ENCODE measurements at places on chromosomes 3 and 15.
A peak's percentile ranks its signal among the peaks of the same experiment; 100 is the strongest.

- H3K4me1 ChIP-seq, result peaks cover 9% of the 10 kb centered on the region
- H3K4me3 ChIP-seq, result no peak overlapping the region
- no peaks in the 10 kb centered on the region for H3K27me3 ChIP-seq
- H3K27ac ChIP-seq, result no peak overlapping the region
These were observed 82.0 kb downstream of the GPR156 start for GRCh38 chr3:120203016-120203415.

- H3K27me3 ChIP-seq, result no peaks in the 10 kb centered on the region
- no peak overlapping the region for H3K27ac ChIP-seq
- H3K4me3 ChIP-seq, result no peak overlapping the region
- peaks cover 12% of the 10 kb centered on the region for H3K4me1 ChIP-seq
- H3K36me3 ChIP-seq, result no peaks in the 10 kb centered on the region
These were observed 154.1 kb downstream of the GREM1 start for GRCh38 chr15:32871883-32872282.

- no peak overlapping the region for H3K27ac ChIP-seq
- H3K27me3 ChIP-seq, result no peaks in the 10 kb centered on the region
- H3K4me1 ChIP-seq, result peaks cover 19% of the 10 kb centered on the region
- peak; percentile 57 for DNase-seq
- H3K36me3 ChIP-seq, result no peaks in the 10 kb centered on the region
- H3K4me3 ChIP-seq, result peak overlapping the region; percentile 47
These were observed 76.6 kb downstream of the SRGAP3 start for GRCh38 chr3:9172851-9173321.

DNA sequence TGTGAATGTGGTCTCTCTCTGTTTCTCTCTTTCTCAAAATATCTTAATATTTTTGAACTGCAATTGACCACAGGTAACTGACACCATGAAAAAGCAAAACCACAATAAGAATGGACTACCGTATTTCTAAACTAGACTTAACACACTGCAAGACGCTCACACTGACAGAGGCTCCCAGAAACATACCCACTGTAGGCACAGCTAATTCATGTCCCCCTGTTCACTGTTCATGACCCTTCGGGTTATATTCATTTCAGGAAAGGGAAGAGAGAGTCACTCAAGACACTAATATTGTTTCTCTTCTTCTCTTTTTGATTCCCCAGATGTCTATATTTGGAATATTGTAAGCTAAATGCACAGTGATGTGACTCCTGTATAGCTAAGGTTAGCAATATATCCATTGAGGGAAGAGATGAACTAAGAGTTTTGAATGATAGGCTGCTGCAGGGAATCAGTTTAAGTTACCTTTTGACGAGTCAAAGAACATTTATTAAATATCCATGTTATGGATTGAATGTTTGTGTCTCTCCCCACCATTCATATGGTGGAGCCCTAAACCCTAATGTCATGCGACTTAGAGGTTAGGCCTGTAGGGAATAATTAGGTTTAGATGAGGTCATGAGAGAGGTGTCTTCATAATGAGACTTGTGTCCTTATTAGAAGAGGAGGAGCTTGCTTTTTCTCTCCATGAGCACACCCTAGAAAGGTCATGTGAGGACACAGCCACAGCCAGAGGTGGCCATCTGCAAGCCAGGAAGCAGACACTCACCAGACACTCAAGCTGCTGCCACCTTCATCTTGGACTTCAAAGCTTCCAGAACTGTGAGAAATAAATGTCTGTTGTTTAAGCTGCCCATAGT is 216.6 kb upstream of the GRM7 start:
- H3K27ac ChIP-seq, result no peak overlapping the region
- H3K4me1 ChIP-seq, result no peaks in the 10 kb centered on the region
- H3K4me3 ChIP-seq, result no peak overlapping the region
- H3K27me3 ChIP-seq, result no peaks in the 10 kb centered on the region
- H3K36me3 ChIP-seq, result no peaks in the 10 kb centered on the region

- H3K27me3 ChIP-seq, result no peaks in the 10 kb centered on the region
- peak overlapping the region; percentile 12 for H3K27ac ChIP-seq
- peaks cover 42% of the 10 kb centered on the region for H3K4me1 ChIP-seq
- no peaks in the 10 kb centered on the region for H3K36me3 ChIP-seq
- peak; percentile 82 for DNase-seq
These were observed 13.9 kb upstream of the HES1 start for GRCh38 chr3:194121891-194122631.

DNA sequence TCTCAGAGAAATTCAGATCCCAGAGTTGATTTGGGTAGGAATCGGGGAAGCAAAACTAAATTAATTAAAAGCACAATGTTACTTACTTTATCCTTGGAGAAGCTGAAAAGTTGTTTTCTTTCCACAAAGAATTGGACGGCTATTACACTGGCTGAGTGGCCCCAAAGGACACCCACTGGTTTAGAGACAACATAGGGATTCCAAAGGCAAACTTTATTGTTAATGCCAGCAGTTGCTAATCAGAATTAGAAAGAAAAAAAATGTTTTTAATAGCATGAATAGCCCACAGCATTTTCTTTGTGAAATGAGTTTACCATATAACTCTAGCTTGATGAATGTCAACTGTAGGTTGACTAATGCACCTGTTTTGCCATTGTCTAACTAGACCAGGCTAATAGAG is 51.7 kb downstream of the WDR49 start:
- no peaks in the 10 kb centered on the region for H3K36me3 ChIP-seq
- no peak overlapping the region for H3K4me3 ChIP-seq
- no peaks in the 10 kb centered on the region for H3K4me1 ChIP-seq
- no peak overlapping the region for H3K27ac ChIP-seq
- no peak for DNase-seq

DNA sequence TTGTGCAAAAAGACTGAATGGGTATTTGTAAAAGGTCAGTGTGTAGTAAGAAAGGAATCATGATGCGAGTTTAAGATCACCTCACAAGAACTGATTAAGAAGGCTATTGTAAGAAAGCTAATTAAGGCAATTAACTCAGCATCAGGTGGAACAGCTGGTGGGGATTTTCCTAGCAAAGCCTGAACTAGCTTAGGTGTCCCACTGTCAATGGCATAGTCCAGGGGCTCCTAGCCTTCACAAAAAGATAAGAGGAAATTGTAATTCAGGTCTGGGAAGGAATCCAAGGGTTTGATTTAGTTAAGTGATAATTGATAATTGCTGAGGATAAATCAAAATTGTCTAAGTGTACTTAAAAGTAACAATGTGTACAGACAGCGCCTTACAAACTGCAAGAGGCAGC is 901.6 kb downstream of the TUSC7 start:
- no peak overlapping the region for H3K4me3 ChIP-seq
- no peak for DNase-seq
- no peaks in the 10 kb centered on the region for H3K4me1 ChIP-seq
- H3K36me3 ChIP-seq, result no peaks in the 10 kb centered on the region
- H3K27me3 ChIP-seq, result no peaks in the 10 kb centered on the region

DNA sequence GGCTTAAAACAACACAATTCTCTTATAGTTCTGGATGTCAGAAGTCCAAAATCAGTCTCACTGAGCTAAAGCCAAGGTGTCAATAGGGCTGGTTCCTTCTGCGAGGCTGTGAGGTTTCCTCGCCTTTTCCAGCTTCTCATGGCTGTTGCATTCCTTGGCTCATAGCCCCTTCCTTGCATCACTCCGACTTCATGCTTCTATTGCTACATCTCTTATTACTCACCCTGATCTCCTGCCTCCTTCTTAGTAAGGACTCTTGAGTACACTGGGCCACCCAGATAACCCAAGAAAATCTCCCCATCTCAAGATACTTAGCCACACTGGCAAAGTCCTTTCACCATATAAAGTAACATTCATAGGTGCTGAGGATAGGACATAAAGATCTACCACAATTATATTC is 193.9 kb downstream of the ADAMTS17 start:
- no peak overlapping the region for H3K27ac ChIP-seq
- no peaks in the 10 kb centered on the region for H3K27me3 ChIP-seq
- H3K36me3 ChIP-seq, result no peaks in the 10 kb centered on the region
- H3K4me1 ChIP-seq, result no peaks in the 10 kb centered on the region
- no peak overlapping the region for H3K4me3 ChIP-seq

- no peak for DNase-seq
- H3K4me3 ChIP-seq, result no peak overlapping the region
- H3K36me3 ChIP-seq, result no peaks in the 10 kb centered on the region
- no peak overlapping the region for H3K27ac ChIP-seq
- no peaks in the 10 kb centered on the region for H3K27me3 ChIP-seq
These were observed 116.0 kb downstream of the UACA start for GRCh38 chr15:70647396-70647795.

DNA sequence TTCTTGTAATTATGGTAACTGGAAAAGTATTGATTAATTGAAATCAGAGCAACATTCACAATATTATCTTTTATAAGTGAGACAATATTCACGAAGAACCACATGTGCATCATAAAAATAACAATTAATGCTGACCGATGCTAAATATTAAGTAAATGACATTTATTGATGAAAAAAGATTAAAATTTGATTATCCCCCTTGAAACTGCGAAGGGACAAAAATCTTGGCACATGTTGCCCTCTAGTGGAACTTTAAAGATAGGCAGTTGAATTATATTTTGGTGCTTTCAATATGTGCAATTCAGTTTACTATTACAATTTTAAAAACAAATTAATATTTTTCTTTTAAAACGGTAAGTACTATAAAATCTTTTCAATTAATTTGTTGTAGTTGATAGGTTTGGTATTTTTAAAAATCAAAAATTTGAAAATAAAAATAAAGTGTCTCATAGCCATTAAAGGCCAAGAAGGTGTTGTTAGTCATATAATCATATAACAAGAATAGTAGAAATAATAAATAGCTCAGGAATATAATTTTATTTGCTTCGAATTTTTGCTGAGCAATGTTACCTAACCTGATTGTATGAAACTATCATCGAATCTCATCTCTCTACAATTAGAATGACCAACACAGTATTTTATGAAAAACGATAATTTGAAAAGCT is 270.2 kb downstream of the ROBO1 start:
- H3K27ac ChIP-seq, result no peak overlapping the region
- H3K4me1 ChIP-seq, result no peaks in the 10 kb centered on the region
- no peaks in the 10 kb centered on the region for H3K27me3 ChIP-seq
- H3K36me3 ChIP-seq, result no peaks in the 10 kb centered on the region
- no peak for DNase-seq
- no peak overlapping the region for H3K4me3 ChIP-seq

DNA sequence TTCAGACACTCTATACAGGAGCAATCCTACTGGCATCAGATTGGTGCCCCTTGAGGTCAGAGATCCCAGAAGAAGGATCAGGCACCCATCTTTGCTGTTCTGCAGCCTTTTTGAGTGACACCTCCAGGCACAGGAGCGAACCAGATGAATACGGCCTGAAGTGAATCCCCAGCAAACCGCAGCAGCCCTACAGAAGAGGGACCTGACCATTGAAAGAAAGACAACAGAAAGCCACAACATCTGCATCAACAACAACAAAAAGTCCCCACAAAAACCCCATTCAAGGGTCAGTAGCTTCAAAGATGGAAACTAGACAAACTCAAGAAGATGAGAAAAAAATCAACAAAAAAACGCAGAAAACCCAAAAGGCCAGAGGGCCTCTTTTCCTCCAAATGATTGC is 130.4 kb downstream of the PPM1L start:
- H3K27me3 ChIP-seq, result no peaks in the 10 kb centered on the region
- no peaks in the 10 kb centered on the region for H3K36me3 ChIP-seq
- H3K4me1 ChIP-seq, result no peaks in the 10 kb centered on the region

DNA sequence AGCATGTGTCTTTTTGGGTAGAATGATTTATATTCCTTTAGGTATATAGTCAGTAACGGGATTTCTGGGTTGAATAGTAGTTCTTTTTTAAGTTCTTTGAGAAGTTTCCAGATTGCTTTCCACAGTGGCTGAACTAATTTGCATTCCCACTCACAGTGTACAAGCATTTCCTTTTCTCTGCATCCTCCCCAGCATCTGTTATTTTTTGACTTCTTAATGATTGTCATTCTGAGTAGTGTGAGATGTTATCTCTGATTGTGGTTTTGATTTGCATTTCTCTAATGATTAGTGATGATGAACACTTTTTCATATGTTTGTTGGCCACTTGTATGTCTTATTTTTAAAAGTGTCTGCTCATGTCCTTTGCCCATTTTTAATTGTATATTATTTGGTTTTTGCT is 337.6 kb downstream of the EFHB start:
- H3K27ac ChIP-seq, result no peak overlapping the region
- no peaks in the 10 kb centered on the region for H3K36me3 ChIP-seq
- no peaks in the 10 kb centered on the region for H3K27me3 ChIP-seq
- no peak overlapping the region for H3K4me3 ChIP-seq
- no peaks in the 10 kb centered on the region for H3K4me1 ChIP-seq

DNA sequence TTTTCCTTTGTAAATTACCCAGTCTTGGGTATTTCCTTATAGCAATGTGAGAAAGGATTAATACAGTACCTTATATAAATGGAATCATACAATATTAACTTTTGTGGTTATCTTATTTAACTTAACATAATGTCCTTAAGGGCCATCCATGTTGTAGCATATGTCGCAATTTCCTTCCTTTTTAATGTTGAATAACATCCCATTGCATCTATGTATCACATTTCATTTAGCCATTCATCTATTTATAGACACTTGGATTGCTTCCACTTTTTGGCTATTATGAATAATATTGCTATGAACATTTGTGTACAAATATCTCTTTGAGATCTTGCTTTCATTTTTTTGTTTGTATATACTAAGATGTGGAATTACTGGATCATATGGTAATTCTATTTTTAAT is 342.2 kb downstream of the PDCD6IP start:
- H3K27me3 ChIP-seq, result no peaks in the 10 kb centered on the region
- no peak overlapping the region for H3K4me3 ChIP-seq
- H3K4me1 ChIP-seq, result no peaks in the 10 kb centered on the region
- DNase-seq, result no peak
- no peaks in the 10 kb centered on the region for H3K36me3 ChIP-seq
- no peak overlapping the region for H3K27ac ChIP-seq

DNA sequence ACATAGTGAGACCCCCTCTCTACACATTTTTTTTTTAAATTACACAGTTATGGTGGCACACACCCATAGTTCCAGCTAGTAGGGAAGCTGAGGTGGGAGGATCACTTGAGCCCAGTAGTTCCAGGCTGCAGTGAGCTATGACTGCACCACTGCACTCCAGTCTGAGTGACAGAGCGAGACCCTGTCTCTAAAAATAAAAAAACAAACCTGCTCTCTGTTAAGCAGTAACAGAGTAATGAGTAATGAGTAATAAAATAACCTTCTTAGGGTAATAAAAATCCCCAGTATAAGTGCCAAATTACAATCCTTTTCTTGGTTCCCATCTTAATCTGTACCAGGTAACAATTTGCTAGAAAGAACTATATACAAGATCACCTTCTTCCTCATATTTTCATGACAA is 65.9 kb upstream of the PLXND1 start:
- no peak overlapping the region for H3K4me3 ChIP-seq
- no peak for DNase-seq
- H3K36me3 ChIP-seq, result peaks cover 9% of the 10 kb centered on the region
- peaks cover 47% of the 10 kb centered on the region for H3K4me1 ChIP-seq

DNA sequence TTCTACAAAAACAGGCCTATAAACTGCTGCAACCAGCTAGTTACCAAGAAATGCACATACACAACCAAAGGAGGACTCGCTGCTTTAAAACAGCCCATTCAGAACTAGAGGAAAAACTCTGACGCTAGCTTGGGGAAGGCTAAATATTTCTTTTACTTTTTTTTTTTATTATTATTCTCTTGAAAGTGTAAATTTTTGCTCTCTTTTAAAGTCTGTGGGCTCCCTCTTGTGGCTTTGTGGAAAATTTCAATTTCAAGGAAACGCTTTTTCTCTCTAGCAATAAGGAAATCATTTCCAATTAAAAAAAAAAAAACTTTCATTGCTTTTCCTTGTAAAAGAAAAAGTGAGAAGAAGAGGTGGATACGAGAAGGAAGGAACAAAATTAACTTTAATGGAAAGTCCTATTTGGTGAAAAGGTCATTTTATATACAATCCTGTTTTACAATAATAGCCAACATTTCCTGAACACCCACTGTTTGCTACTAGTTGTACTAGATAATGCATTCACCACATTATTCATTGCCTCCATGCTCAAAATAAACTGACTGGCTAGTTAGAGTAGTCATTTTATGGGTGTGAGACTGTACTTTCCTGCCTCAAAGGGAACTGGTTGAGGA is 51.2 kb upstream of the SAMMSON start:
- no peak overlapping the region for H3K27ac ChIP-seq
- no peaks in the 10 kb centered on the region for H3K4me1 ChIP-seq
- peak; percentile 4 for DNase-seq
- H3K27me3 ChIP-seq, result no peaks in the 10 kb centered on the region

All from HepG2 (cell line).